Fibroblast of mammary gland (primary cell): ENCODE measurements at places on chromosomes 12 and 14.

- no peak for DNase-seq
These were observed 217.7 kb downstream of the PTPRO start for GRCh38 chr12:15540005-15540404.

DNA sequence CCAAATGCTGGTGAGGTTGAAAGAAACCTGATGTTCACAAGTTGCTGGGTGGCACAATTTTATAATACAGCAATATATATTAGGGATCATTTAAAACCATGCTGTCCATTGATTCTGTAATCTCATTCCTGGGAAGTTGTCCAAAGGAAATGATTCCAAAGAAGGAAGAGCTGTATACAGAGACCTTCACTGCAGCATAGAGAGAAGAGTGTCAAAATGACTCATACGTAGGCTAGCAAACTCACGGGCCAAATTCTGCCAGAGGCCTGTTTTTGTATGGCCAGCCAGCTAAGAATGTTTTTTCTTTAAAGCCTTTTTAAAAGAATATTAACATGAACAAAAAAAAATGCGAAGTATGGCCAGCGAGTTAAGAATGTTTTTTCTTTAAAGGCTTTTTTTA lies 69.2 kb upstream of the MED13L start:
- peak; percentile 90 for DNase-seq

DNA sequence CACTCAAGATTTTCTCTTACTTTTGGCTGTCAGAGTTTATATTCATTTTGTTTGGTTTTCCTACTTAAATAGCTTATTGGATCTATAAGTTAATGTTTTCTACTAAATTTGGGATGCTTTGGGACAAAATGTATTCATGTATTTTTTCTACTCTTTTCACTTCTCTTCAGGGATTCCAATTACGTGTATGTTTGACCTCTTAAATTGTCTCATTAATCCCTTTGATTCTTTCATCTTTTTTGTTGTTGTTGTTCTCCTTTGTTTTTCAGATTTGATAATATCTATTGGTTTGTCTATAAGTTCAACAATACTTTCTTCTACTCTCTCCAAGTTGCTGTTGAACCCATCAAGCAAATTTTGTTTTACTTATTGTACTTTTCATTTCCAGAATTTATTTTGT lies 34.2 kb downstream of the PMCH start:
- no peak for DNase-seq

- peak; percentile 88 for DNase-seq
These were observed 231.9 kb downstream of the C12orf75 start for GRCh38 chr12:105562199-105562971.

- DNase-seq, result no peak
These were observed 202.8 kb downstream of the MED13L start for GRCh38 chr12:116074686-116075085.

- DNase-seq, result peak; percentile 8
These were observed 28.4 kb upstream of the NEDD1 start for GRCh38 chr12:96878704-96879103.

DNA sequence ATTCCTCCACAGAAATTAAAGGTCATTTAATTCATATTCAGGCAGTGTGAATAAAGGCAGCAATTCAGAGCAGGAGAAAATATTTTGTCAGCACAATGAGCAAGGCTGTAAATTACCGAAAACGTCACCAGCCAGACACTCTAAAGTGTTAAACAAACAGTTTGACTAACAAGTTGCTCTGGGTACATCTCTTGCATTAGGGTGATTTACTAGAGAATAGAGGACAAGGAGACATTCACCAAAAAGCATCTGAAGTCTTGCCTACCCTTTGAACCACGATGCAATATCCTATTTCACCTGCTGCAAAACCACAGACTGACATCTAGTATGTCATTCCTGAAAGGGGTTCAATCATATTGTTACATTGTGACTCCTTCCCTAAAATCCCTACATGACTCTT lies 27.1 kb upstream of the GPHB5 start:
- no peak for DNase-seq

- no peak for DNase-seq
These were observed 84.6 kb upstream of the ATF7IP start for GRCh38 chr12:14280921-14281320.

DNA sequence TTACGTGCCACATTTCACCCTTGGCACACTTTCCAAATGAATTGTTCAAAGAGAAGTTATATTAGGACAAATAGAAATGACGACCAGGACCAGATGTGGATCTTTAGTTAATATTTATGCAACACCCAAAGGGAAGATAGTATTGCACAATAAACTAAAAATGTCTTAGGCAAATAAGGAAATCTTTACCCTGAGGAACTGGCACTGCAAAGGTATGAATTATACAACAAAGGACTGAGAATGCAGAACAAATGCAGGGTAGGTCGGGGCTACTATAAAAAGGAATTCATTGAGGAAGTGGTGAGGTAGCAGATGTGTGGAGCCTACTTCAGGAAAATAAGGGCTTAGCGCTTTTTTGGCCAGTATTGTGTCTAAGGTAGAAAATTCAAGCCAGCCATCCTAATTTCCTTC lies 3.9 kb upstream of the TMTC2 start:
- peak; percentile 21 for DNase-seq

- no peak for DNase-seq
These were observed 222.3 kb downstream of the ALG10 start for GRCh38 chr12:34244608-34245007.

GRCh38 chr12:23662966-23663365 lies 286.5 kb downstream of the SOX5 start:
- DNase-seq, result no peak

DNA sequence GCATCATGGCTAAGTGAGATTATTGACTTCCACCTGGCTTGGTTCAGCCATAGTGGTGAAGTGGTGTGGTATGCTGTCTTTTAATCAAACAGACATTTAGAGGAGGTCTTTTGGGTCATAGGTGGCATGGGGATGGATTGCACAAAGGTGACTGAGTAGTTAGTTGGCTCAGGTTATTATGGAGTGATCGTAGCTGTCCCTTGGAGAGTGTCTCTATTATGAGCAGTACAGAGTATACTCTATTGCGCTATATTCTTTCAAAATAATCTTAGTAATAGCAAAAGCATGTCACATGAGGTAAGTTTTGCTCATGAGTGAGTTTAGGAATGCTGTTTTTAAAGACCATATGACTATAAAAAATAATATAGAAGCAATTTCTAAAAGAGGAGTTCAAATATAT lies 60.4 kb downstream of the RASSF8 start:
- DNase-seq, result peak; percentile 71

- peak; percentile 41 for DNase-seq
These were observed 23.0 kb upstream of the ACTN1 start for GRCh38 chr14:69002069-69002468.

DNA sequence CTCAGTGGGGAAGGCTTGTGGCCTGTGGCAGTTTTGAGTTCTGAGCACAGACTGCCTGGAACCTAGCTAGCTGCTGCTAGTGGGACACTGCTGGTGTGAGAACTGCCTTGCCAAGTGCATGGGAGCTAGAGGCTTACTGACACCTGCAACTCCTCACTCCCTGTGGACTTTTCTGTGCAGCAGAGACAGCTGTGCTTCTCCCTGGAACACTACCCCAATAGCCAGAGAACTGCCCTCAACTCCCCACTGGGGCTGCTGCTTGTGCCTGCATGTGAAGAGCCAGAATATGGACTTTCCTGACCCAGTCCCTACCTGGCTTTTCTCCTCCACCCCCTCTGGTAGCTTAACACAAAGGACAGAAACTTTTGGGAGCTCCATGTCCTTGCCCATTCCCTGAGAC lies 222.6 kb downstream of the ADGRD1 start:
- DNase-seq, result no peak

GRCh38 chr12:52622349-52622748 lies 4.0 kb upstream of the KRT73 start:
- DNase-seq, result no peak

GRCh38 chr14:47149326-47149725 lies 497.7 kb upstream of the RPL10L start:
- DNase-seq, result no peak

GRCh38 chr14:73491256-73492042 lies 716 bp downstream of the RIOX1 start:
- DNase-seq, result peak; percentile 57

GRCh38 chr14:62126879-62127478 lies 364.8 kb downstream of the SNAPC1 start:
- DNase-seq, result peak; percentile 63

DNA sequence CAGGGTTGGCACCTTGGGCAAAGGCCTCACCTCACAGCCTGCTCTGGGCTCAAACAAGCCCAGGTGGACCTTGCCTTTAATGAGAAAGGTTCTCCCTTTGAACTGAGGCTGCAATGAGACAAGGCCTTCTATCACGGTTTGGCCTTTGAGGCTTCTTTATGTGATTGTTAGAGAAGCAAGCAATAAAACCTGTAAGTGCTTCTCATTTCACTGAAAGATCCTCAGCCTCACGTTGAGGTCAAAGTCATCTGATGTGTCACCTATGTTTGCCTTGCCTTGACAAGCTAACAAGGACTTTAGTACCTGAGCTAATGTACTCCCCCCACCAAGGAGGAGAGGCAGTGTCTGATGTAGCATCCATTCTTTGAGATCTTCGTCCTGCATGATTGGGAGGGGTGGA lies 155.9 kb upstream of the RBM19 start:
- DNase-seq, result no peak

DNA sequence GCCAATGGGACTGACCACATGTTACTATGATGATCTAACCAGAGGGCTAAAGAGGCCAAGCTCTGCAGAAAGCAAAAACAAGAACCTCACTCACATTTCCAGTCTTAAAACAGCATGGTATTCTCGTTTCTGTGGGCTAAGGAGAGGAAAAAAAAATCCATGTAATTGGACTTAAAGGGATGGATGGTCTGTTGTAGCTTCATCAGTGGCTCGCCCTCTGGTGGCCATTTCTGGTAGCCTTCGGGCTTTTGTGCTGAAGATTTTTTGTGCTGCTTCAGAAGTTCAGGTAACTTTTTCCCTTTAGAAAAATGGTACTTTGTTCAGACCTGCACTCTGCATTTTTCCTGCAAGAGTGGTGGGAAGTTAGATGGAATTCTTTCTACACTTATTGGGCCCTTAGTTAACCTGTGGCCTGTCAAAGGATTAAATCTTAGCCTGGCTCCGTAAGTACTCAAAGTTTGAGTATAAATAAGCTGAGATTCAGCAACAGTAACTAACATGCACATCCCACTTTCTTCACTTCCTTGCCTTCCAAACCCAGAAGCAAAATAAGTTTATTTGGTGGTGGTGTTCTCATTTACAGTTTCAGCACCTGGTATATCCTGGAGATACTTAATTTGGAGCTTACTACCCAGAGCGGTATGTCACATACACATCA lies 22.3 kb downstream of the DCAF4 start:
- peak; percentile 63 for DNase-seq

DNA sequence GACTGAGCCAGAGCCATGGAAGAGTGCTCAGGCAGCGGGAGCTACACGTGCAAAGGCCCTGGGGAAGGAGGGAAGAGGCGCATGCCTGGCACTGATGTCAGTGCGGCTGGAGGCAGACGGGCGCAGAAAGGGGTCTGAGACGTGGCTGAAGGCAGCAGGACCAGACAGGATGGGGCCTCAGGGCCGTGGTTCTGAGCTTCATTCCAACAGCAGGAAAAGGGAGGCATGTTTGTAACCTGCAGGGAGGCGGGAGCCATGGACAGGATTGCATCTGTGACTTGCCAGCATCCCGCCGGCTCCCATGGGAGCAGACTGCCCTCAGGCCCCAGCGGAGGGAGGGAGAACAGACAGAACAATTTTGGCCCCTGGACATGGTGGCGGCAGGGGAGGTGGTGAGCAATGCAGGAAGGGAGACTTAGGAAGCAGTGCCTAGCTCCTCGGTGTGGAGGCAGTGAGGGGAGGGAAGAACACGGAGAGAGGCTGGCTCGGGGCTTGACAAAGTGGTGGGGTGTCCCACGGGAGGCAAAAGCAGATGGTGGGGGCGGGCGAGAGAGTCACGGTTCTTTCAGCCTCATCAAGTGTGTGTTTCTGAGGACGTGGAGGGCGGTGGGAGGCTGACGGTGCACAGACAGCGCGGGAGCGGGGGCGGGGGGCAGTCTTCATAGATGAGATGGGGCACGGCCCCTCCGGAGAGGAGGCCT lies 33.3 kb upstream of the INF2 start:
- DNase-seq, result no peak

GRCh38 chr12:117522559-117522958 lies 161.1 kb upstream of the NOS1 start:
- DNase-seq, result peak; percentile 72

DNA sequence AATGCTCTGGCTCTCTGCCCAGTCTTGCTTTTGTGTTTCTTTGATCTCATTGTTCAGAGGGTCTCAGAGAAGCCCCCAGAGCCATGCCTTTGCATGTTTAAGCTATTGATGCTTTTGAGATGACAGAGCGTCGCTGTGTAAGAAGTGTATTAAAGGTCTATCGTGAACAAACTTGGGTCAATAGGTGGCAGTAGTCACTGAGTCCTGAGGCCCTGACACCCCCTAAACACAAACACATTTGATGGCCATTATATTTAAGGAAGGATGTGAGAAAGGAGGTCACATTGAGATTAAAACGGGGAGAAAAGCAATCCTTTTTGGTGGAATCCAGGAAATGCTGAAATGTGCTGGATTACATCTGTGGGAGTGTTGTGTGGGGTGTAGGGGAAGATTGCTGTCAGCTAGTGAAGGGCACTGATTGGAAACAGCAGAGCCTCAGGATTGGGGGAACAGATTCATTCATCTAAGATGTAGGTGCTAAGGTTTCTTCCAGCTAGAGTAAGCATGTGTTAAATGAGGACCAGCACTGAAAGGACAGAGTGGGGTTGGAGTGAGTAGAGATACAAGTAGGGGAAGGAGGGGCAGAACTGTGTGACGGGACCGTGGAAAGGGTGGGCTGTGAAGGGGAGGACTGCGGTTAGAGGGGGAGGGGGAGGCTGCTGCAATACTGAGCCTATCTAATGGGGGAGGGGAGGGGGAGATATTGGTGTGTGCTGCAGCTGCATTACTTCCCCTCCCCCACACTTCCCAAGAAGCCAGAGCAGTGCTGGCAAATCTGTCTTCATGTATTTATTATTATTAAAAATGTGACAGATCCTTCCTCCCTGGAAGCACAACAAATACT lies 12.7 kb downstream of the NGDN start:
- no peak for DNase-seq

- DNase-seq, result no peak
These were observed 40.5 kb downstream of the ATP6V1D start for GRCh38 chr14:67319142-67319541.

DNA sequence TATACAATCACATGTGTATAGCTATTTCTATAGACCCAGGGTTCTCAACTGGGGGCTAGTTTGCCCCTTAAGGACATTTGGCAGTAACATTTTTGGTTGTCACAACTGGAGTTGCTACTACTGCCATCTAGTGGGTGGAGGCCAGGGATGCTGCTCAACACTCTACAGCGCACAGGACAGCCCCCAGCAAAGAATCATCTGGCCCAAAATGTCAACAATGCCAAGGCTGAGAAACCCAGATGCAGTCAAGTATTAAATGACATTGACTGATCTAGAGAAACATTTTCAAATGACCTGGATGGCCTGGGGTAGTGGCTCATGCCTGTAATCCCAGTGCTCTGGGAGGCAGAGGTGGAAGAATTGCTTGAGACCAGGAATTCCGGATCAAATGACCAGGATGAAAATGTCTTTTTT lies 5.8 kb downstream of the WSB2 start:
- peak; percentile 46 for DNase-seq

- no peak for DNase-seq
These were observed 122.0 kb downstream of the WIF1 start for GRCh38 chr12:64999148-64999425.
